NCI-H345 (cell line): ENCODE measurements at places on chromosomes 7 and 10.

DNA sequence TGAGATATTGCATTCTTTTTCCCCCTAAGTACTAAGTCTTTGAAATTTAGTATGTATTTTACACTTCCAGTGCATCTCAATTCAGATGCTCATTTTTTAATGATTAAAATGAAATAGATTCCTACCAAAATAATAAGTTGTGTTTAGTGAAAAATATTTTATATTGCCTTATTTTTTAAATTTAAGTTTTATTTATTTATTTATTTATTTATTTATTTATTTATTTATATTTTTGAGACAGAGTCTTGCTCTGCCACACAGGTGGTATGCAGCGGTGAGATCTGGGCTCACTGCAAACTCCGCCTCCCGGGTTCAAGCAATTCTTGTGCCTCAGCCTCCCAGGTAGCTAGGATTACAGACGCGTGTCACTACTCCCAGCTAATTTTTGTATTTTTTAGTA, 95.5 kb downstream of the RPS24 start:
- no peak for DNase-seq

GRCh38 chr10:120998782-120999285, 147.7 kb downstream of the WDR11 start:
- no peak for DNase-seq

DNA sequence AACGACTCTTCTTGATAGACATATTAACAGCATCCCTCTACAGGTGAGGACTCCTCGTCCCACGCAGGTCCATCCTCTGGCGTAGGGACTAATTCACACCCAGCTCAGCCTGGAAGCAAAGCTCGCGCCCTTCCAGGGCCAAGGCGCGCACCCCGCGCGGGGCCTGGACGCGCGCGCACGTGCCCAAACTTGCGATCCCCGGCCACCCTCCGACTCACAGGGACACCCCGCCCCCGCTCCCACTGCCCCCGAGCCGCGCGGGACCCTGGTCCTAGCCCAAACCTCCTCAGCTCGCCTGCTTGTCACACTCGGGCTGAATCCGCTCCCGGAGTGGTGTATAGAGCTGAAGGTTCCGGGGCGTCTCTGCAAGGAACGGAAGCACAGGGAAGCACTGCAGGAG, 76.9 kb downstream of the ZNF248 start:
- DNase-seq = no peak

GRCh38 chr7:11216276-11216675, 242.6 kb downstream of the PHF14 start:
- no peak for DNase-seq

DNA sequence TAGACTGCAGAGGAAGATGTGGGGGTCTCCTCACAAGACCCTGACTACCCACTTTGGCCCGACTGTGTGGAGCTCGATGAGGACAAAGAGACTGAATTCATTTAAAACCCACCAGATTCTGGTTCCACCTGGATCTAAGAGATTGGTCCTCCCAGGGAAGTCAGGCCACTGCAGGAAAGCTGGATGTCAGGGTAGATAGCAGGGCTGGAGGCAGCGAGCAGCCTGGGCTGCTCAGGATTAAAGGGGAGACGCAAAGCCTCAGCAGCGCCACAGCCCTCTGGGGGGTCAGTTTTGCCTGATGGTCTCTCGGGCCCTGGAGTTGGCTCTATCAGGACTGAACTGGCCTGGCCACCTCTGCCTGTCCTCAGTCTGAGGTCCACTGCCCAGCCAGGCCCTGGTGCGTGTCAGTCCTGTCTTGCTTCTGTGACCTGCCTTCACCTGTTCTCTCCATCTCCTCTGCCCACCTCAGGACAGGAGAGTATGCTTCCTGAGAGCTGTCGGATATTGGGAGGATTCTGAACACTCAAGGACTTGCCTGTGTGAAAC, 12.2 kb upstream of the KLRG2 start:
- DNase-seq = no peak

DNA sequence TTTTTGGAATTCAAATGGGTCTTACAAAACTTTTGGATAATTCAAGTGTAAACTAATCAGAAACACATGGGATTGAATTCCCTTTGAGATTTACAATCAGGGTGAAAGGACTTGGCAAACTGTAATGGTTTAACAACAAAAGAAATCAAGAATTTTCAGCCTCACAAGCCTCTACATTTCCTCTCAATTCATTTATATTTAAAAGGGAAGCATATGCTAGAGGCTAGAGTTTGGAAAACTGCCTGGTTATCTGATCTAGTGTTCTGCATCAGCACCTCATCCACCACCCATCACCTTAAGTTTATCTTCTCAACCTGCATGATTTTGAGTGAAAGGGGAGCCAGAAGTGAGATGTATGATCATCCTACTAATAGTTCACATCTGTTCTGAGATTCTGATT, 120.7 kb downstream of the TES start:
- DNase-seq = no peak

- DNase-seq = no peak
These were observed 110.8 kb downstream of the JAZF1 start for GRCh38 chr7:28069807-28070206.

DNA sequence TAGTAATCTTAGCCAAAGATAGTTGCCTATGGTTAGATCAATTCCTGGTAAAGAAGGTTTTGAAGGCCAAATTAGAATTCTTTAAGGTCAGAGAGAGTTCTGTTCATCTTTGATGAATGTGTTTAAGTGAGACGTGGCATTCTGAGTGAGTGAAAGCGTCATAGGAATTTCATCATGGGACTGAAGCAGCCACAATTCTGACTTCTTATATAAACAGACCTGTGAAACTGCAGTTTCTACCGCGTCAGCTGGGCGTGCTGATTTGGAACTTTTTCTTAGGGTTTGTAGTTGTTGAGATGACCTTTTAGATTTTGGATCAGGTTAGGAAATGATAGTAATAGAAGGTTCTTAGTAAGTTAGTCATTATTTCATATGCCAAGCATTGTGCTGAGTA, 103.8 kb downstream of the CNNM2 start:
- no peak for DNase-seq

DNA sequence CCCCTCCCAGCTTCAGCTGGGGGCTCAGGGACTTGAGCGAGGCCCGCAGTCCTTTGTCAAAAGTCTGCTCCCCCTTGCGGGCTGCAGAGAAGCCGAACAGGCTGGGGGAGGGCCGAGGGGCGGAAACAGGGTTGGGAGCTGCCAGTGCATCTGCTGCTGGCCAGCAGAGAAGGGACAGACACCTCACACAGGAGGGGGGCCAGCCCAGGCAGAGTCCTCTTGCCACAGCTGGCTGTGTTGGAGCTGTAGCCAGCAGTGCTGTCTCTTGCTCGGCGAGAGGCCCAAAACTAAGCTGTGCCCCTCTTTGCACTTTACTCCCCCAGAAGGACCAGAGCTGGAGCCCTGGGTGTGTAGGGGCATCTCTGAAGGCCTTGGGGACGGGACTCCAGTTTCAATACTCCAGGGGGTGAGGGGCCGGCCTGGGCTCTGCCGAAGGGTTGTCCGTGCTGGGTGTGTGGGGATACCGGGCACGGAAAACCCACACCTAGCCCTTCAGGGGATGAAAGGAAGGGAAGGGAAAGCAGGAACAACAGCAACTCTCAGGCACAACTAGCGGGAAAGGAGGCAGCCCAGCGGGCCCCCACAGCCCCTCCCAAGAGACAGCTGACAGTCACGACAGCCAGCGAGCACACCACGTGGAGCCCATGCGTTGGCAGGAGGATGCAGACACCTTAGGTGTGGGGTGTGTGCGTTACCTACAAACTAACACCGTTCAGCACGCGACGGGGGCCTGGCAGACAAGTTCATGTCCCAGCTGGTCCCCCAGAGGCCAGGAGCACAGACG, 17.8 kb downstream of the YKT6 start:
- DNase-seq = no peak

DNA sequence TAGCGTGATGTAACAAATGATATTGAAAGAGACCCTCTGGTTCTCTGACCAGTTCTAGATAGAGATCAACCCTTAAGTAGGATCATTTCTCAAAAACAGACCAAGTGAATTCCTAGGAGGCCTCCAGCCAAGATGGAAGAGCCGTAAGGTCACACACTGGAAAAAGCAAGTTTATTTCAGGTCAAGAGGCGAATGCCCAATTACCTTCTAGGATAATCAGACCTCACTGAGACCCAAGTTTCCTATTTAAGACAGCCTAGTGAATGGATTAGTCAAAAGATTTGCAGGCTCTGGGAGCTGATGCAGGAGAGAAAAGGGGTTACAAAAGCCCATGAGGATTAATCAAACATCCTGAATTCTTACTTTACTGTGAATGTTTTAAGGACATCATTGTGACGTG, 486.1 kb upstream of the NRP1 start:
- DNase-seq = no peak

- DNase-seq = no peak
These were observed 2.3 kb upstream of the INSYN2A start for GRCh38 chr10:127198721-127199120.

GRCh38 chr7:91080351-91080750, 183.9 kb upstream of the FZD1 start:
- DNase-seq = no peak

DNA sequence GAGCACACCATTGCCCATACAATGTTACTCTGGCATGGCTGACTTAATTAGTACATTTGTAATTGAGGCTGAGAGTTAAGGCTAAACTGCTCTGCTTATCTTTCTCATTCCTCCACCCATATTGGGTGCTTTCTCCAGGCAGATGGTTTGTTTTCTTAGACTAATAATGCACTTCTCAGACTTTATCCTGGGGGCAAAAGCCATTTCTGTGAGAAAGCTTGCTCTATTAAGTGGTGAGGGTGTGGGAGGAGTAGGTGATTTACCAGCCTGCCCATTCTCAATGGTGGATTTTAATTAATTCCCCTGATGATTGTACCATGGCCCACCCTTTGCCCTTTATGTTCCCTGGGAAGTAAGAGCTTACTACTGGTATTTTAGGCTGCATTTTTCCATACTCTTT, 174.8 kb downstream of the FOXP2 start:
- DNase-seq = no peak

GRCh38 chr10:121994429-121994941, 5.5 kb downstream of the TACC2 start:
- DNase-seq = peak; percentile 23

- DNase-seq = no peak
These were observed at the start of gene STK31 for GRCh38 chr7:23710000-23710399. Gene STK31 (plus strand): TSS chr7:23710219. CDS start chr7:23710286, 67 bp downstream.

DNA sequence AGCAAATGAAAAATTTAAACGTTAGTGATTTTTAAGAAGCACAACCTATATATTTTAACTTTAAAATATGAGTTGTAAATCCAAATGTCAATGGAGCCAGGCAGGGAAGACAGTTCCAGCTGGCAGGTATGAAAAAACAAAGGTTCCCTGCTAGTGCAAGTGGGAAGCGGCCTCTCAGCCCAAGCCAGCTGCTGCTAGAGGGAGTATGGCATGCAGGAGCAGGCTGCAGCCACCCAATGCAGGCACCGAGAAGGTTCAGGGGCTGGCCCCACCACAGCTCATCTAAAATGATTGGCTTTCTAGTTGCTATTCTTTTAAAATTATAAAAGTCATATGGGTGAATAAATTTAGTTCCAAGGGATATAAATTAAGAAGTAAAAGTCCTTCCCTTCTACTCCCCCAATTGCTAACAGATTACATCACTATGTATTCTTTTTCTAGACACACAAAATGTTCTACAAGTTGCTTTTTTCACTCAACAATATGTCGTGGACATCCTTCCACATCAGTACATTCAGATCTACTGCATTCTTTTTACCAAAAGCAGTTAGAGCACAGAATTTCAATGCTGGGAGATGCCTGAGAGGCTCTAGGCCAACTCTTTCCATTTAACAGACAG, 69.3 kb downstream of the SGMS1 start:
- peak; percentile 18 for DNase-seq

- DNase-seq = no peak
These were observed 171.1 kb downstream of the GLI3 start for GRCh38 chr7:42065942-42066341.

- no peak for DNase-seq
These were observed 15.4 kb upstream of the HIBADH start for GRCh38 chr7:27677912-27678612.

- DNase-seq = no peak
These were observed 7.6 kb upstream of the TMEM236 start for GRCh38 chr10:17744341-17744861.

- DNase-seq = no peak
These were observed 181.7 kb downstream of the LRMDA start for GRCh38 chr10:75612904-75613684.

DNA sequence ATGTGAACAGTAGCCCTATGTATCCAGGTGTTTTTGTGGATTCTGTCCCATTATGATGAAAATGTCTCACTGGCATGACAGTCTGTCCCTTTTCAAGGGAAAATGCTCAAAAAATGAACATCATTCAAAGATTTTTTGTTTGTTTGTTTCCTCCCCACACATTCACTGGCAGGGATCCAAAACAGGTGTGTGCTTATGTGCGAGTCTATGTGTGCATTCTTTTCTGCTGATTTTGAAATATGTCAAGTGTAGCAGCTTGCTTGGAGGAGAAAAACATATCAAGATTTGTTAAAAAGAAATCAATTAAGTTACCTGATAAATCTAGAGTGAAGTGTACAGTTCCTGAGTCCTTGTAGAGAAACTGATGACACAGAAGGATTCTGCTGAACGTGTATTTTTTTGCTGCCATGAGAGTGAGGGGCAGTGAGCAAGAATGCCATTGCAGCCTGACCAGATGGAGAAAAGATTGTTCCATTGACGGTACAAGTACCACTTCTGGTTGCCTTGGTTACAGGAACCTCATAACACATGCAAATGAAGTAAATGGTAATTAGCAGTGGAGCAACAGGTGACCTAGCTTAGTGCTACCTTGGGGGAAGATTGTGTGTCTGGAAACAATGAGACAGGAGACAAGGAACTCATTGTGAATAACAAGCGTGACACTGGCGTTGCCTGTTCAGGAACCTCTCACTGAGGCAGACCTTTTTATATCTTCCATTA, 277.4 kb upstream of the PHYHIPL start:
- no peak for DNase-seq

DNA sequence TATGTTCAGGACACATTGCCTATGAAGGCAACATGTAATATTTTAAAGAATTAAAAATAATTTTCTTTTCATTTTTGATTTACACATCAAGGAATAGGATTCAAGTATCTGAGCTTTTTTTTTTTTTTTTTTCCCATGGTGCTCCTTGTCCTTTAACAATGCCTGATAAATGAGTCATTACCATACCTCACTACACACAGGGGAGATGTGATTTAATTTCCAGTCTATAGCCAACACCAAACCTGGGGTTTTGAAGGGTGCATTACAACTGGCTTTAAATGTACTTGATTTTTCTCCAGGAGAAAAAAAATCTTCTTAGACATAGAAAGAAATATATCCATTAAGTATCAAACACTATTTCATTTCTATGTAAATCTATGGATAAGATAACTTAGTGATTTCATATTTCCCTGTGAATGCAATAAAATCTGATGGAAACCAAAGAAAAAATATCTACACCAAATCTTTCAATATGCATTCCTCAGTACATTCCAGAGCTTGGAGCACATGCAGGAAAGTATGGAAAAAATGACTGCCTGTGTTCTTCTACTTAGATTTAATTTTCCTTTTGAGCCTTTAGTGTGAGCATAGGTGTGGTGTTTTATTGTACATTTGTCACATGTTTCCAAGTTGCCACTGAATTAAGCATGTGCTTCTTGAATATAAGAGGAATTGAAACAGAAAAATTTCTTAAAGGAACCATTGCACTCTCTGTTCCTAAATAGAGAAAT, 204.8 kb upstream of the MEOX2 start:
- DNase-seq = no peak
